Cardiac septum (tissue), 1 donor: ENCODE measurements at places on chromosomes 1 and 21. TPM values are rescaled to one million over a fixed set of nuclear protein-coding genes. Genes with fewer than 3 reads are reported as not detected.

DNA sequence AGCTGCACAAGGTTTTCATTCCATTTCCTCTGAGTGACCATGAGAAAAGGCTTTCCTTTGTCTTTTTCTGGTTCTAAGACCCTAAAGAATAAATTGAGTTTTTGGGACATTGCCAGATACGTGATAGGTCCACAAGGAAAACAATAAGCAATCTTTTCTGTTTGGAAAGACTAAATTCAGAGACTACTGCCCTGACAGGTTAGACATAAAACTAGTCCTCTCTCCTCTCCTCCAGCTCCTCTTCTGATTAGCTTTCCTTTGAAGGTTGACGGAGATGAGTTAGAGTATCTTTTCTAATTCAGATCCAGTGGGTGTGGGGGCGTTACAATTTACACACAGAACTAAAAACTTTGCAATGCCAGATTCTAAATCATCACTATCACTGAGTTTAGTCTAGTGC is 57.8 kb upstream of the C1orf53 start:
- DNase-seq = no peak

- DNase-seq = no peak
Observed at GRCh38 chr1:88394958-88395357, 289.1 kb upstream of the PKN2 start.

- DNase-seq = no peak
Observed at GRCh38 chr1:63753591-63753990, 20.2 kb upstream of the ROR1 start.

DNA sequence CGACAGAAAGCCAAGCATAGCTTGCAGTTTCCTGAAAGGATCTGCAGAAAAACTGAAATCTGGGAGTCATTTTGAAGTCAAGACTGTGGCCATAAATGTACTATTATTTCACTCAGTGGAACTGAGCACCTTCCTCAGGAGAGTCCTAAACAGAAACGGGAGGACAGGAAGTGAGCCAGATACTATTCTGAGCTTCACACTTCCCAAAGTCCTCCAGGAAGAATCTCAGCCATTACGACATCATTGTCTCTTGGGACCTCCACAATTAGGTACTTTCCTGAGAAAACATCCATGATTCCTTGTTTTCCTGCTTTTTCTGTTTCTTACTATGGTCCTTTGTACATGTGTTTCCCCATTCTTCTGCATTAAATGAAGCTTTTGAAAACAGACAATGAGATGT is 299.2 kb upstream of the USP25 start:
- no peak for DNase-seq

DNA sequence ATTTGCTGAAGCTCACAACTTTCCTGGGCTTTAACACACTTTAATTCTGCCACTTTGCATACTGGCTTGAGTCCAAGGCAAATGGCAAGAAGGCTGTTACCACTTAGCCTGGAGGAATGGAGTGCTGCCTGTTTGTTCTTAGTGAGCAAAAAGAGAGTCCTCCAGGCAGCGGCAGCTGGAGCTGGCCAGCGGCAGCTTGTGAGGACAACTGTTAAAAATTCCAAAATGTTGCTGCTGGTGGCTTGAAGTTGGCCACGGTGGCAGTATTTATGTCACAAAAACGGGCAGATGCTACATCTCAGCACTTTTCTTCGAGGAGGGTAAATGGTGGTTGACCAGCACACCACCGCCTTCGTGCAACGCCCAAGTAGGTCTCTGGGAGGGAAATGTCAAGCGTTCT is 27.3 kb downstream of the STPG1 start:
- DNase-seq = no peak

DNA sequence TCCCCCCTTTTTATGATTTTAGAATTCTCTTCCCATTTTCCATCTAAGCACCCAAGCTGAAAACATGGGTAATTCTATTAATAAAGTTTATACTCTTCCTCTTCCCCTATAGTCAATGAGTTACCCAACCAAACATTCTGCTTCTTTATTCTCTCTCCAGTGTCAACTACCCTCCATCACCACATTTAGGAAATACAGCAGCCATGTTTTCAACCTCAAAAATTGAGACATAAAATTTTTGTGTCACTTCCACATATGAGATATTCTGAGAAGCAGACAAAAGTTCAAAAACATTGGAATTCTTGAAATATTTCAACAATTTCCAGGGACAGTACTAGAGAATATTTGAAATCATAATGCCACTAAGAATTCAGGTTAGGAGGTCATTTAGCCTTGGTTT is 64.8 kb upstream of the ATP1A1 start:
- no peak for DNase-seq

- no peak for DNase-seq
Observed at GRCh38 chr1:155075535-155075934, 3.1 kb upstream of the EFNA3 start.

- no peak for DNase-seq
Observed at GRCh38 chr1:8704866-8705506, 112.5 kb downstream of the RERE start.

GRCh38 chr1:53739109-53739681 is at the start of gene GLIS1:
TSS of gene GLIS1 (minus strand) at chr1:53739164. CDS start at chr1:53738064, 1,100 bp downstream.
- peak; percentile 88 for DNase-seq

GRCh38 chr1:37439349-37439995 is 34.9 kb upstream of the ZC3H12A start:
- DNase-seq = no peak

DNA sequence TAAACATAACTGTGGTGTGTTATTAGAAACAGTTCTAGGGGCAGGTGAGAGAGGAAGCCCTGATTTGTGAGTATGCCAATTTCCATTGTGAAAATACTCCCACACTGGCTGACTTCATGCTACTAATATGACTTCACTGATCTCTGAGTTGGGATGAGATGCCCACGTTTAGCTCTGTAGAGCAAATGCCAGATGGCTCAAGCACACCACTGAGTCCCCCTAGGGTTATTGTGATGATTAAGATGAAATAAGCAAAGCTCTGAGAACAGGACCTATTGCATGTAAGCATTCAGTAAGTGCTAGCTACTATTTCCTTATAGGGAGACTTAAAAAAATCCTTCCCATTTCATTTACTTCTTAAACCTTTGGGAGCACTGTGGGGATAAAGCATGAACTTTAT is 117.6 kb downstream of the CENPF start:
- no peak for DNase-seq

- DNase-seq = no peak
Observed at GRCh38 chr1:224493269-224493668, 58.7 kb upstream of the WDR26 start.

- DNase-seq = no peak
Observed at GRCh38 chr1:192550922-192551534, 24.5 kb upstream of the RGS1 start.

DNA sequence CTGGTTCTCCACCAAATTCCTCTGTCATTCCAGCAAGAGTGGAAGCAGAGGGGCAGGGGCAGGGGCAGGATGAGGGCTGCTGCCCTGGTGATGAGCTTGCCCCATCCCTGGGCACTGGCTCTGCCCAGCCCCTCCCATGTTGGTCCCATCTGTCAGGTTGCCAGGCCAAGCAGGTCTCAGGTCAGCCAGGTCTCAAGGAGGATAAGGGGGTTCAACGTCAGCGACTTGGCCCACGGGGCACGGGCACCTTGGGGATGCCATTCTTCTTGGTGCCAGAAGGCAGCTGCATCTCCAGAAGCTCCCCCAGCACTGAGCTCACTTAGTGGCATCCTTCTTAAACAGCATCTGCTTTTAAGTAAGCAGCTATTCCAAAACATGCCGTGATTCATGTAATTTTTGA is 133.1 kb downstream of the AJAP1 start:
- no peak for DNase-seq

DNA sequence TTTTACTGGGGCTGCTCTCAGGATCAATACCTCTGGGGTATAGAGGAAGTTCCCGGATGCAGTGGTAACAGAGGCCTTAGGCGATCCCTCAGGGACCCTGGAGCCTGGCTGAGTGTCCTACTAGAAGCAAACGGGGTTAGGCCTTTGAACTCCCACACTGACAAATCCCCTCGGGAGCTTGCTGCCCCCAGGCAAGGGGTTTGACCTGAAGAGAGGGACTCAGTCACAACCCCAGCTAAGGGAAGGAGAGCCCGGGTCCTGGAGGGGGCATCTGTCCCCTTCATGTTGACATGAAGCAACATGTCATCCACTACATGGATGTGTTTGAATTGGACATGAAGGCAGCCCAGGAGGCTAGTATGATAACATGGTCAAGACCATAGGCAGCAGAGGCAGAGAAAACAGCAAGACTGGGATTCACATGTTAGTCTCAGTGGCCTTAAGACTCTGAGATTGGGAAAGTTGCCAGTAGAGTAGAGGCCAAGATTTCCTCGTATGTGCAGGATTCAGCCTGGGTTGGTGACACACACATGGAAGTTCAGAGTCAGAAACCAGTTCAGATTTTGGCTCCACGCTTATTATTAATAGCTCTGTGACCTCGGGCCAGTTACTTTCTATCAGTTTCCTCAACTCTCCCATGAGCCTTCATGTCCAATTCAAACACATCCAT is 101.5 kb downstream of the KCNN3 start:
- DNase-seq = no peak

DNA sequence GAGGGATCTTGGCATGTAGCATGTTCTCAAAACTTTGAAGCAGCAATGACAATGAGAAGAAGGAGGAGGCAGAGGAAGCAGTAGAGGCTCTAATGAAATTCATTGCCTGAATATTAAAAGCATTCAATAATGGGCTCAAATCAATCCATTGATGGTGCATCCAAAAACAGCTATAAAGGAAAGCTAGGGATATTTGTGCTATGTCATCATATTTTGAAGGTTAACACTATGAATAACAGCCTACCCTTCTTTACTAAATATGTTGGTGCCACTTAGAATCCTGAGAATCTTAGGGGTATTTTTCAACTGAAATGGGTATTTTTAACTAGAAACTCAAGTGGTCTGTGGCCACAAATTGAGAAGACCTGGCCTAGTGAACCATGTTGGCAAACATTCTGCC is 153.7 kb downstream of the SETD4 start:
- no peak for DNase-seq

GRCh38 chr21:26055010-26055409 is 115.6 kb downstream of the APP start:
- no peak for DNase-seq

GRCh38 chr1:209072481-209072880 is 511.0 kb upstream of the CAMK1G start:
- no peak for DNase-seq

GRCh38 chr1:172514108-172514507 is 18.8 kb upstream of the SUCO start:
- no peak for DNase-seq

DNA sequence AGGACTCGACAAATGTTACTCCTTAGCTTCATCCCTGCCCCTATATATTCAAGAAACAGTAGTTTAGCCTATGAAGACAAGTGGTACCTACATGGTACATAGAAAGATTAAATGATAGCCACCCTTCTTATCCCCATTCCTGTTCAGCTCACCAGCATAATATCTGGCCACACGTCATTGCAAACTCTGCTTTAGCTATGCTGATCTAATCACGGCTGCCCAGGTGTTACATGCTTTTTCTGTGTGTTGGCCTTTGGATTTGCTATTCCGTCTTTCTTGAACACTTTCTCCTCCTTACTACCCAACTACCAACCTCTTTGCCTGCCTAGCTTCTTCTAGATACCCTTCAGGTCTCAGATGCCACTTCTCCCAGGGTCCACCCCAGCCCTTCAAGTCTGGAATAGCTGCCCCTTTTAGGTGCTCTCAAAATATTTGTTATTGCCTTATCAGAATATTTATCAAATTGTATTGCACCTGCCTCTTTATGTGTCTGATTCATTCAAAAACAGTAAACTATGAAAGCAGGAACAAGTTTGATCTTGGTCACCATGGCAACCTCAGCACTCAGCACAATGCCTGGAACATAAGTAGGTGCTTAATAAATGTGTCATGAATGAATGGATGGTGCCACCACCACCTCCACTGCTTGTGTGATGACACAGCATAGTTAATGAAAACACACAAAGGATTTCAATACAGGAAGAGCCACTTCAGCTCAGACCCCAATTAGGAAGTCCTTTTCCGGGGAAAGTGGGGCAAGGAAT is 11.4 kb upstream of the DNASE2B start:
- DNase-seq = no peak

DNA sequence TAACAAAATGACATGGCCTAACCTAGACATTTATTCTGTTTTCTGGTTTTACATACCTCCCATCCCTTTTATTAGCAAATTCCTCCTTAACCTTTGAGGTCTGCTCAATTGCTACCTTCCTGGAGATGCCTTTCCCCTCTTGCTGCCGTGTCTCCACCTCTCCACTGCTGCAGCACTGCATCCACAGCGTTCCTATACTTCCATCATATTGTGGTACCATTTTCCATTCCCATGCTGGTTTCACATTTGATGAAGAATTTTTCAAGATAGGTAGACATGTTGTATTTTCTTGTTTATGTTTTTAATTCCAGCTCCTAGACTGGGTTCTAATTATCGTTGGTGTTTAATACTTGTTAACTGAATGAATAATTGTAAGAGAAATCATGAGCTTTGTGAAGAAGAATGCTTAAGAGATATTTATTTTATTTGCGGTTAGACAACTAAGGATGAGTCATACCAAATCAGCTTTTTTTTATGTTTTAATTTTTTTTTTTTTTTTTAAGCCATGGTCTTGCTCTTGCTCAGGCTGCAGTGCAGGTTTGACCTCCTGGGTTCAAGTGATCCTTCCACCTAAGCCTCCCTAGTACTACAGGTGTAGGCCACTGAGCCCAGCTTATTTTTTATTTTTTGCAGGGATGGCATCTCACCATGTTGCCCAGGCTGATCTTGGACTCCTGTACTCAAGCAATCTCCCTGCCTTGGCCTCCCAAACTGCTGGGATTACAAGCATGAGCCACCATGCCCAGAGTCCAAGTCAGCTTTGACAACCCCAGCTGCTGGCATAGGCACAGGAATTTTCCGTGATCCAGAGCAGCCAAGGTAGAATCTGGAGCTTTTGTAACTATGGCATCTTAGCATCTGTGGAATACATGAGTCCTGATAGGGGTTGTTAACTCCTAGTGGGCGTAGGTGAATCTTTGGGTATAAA is 44.0 kb downstream of the ATP6V1G3 start:
- no peak for DNase-seq

GRCh38 chr1:247296599-247297180 is 35.0 kb downstream of the ZNF496 start:
- DNase-seq = no peak

GRCh38 chr1:237041795-237042525 is at the start of gene RYR2:
TSS of gene RYR2 (plus strand) at chr1:237042184. CDS start at chr1:237042522, 338 bp downstream.
- DNase-seq = no peak

DNA sequence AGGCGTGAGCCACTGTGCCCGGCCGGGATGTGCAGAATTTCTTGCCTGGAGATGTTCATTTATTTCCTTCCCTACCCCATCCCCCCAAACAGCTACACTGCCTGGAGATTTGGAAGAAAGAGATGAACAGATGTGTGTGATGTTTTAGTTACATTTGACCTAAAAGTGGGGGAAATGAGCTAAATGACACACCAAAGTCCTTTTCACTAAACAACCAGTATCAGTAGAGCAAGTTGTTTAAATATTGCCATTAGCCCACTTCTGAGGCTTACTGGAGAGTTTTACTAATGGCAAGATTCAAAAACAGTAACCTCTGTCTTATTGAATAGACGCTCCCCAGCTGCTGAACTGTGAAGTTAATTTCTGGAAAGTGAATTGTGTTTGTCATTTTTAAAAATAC is 100.1 kb downstream of the RUNX1 start:
- no peak for DNase-seq

- DNase-seq = no peak
Observed at GRCh38 chr1:238681021-238681420, 705.3 kb upstream of the CHRM3 start.

Gene SH2D2A
- total RNA-seq = 1.4 TPM

Gene KCNK1
- 10.3 TPM for total RNA-seq

Gene FABP3
- total RNA-seq = 3,048 TPM

Gene CFHR5
- not detected for total RNA-seq

Gene RBM11
- total RNA-seq = 0.57 TPM

Gene ANKRD34A
- 2.9 TPM for total RNA-seq

Gene SLC1A7
- 0.43 TPM for total RNA-seq

Gene IGSF21
- total RNA-seq = 1.00 TPM

Gene ZNF683
- not detected for total RNA-seq
